ENCODE measurements at places on chromosomes 11 and 22.
A peak's percentile ranks its signal among the peaks of the same experiment; 100 is the strongest.

DNA sequence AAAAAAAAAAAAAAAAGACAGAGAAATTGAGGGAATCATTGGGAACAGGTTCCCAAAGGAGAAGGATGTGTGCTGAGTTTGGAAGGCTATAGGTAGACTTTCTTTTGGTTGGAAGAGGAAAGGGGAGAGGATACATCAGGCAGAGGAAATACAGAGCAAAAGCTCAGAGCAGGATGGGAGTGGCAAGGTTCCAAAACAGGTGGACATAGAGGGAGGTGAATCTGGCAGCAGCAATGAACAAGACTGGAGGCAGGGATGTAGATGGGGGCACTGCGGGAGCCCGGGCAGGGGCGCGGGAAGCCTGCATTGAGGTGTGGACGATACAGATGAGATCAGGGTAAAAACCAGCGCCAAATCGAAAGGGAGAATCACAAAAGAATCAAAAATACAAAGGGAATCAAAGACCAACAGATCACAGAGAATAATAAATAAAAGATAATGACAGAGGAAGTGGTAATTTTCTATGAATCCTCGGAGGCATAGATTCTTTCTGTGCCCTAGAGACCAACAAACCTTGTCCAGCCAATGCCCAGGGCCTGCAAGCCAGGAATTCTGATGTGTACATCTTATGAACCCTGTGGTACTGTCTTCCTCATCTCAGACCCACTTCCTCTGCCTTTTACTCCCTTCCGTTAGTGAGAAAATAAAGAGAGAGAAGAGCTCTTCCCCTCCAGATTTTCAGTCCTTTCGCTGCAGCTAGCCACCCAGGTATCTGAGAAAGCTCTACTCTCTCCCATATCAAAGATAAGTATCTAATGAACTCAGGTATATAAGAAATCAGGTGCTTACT is 70.3 kb downstream of the SLC1A2 start:
- no peak for DNase-seq

- no peak for DNase-seq
These were observed 255.1 kb upstream of the FAT3 start for GRCh38 chr11:91969486-91969885.

DNA sequence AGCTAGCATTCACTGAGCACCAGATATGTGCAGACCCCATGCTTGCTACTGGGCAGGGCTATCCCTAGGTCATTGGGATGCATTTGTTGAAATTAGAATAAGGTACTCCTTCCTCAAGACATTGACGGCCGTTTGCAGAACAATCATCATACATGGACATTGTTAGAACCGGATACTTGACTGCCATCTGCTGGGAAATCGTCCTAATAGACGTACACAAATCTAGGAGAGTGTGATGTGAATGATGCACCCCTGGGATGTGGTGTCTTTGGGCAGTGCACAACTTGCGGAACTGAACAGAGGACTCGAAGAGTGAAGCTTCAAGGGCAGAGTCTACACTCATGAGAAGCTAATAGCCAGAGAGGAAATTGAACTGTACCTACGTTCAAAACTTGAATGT is 35.9 kb downstream of the MYO18B start:
- no peak for DNase-seq

DNA sequence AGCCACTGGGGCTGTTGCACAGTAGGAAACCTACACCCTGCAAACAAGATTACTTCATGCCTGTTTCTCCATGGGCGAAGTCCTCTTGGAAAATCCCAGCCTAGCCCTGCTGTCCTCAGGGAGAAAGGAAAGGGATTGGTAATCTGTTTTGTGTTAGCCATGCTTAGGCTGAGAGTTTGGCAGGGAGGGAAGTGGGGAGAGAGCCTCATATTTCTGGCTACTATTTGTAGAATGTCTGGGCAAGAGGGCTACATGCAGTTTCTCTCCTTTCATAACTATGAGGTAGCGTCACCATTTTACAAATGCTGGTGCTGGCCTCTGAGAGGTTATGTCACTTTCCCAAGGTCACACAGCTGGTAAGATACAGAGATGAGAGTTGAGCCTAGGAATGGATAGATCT is 737 bp upstream of the MFRP start:
- DNase-seq: no peak

DNA sequence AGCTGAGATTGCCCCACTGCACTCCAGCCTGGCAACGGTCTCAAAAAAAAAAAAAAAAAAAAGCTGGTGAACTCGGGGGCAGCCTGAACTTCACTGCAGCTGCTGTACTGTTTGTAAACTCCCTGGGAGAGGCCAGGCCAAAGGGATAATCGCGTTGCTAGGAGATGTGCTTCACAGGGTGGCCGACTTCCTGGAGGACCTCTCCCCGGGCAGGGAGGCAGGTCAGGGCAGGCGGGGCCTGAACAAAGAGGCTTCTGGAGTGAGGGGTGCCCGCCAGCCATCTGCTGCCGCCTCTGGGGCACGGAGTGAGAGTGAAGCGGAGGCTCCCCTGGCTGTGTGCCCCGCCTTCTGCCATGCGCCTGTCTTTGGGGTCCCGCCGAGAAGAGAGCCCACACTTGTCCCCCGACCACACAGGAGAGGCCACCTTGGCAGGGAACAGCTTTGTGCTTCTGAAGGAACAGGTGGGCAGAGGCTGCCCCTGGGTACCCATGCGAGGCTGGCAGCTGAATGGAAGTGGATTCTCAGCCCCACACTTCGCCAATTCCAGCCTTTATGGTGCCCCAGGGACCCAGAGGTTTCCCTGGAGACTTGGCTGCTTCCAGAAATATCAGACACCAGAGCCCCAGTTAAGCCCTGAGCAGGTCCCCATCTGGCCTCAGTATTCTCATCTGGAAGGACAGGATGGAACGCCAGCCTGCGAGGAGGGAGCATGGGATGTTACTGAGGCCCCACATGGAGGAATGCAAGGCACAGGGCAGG is 29.6 kb downstream of the TMEM184B start:
- DNase-seq: no peak

DNA sequence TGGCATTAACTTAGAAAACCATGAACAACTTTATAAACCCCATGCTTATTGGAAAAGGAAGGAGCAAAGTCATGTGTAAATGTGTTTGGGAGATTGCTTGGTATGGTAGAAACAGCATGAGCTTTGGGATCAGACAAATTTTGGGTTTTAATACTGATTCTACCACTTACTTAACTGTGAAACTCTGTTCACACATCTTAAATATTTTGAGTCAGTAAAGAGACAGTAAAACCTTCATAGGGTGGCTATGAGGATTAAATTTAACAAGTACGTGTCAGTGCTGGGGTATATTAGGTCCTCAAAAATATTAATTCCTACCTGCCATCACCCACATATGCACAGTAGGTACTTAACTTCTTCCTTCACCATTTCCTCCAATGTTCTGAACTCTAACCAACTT is 96.5 kb downstream of the CD44 start:
- no peak for DNase-seq

DNA sequence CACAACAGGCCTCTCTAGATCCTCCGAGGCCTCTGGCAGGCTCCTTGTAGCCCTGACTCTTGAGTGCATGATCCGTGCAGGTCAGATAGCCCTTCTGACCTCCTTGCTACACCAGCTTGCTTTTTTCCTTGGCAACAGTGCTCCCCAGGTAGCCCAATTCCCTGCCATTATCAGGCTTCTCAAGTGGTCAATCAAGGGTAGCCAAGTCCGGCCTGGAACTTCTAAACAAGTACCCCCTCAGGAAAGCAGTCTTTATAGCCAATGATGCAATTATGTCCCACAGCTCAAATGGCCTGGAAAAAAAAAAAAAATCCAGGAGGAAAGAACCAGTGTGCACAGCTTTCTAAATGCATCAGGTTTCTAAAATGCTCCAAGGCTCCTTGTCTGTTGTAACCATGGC is 59.8 kb downstream of the TENM4 start:
- no peak for DNase-seq

DNA sequence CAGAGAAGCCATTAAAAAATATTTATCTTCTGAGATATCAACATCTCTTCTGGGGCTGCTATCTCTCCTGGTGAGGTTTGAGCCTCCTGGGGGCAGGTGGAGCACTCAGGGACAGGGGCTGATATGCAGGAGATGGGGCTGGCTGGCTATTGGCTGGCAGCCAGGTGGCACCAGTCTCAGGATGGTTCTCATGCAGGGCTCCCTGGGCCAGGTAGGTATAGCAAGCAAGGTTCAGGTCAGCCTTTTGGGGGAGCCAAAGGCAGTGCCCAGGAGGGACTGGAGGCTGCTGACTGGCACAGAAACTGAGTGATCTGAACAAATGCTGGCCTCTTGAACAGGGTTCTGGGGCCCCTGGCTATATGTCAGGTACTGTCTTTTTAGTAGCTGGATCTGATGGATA is 29.7 kb upstream of the EMSY start:
- DNase-seq: no peak

DNA sequence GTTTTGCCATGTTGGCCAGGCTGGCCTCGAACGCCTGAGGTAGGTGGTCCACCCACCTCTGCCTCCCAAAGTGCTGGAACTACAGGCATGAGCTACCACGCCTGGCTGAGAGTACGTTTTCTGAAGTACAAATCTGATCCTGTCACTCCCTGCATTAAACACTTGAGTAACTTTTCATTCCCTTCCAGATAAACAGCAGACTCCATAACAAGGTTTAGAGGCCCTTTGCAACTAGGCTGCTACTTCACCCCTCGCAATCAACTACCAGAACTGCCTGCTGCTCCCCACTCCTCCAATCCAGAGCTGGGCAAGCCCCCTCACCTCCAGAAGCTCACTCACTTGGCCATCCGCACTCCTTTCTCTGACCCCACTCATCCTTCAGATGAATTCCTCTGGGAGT is 1.5 kb downstream of the KCTD14 start:
- DNase-seq: no peak

GRCh38 chr22:24244144-24244787 is 616 bp downstream of the GGT5 start:
- DNase-seq: no peak

GRCh38 chr22:22513619-22514018 is 5.1 kb upstream of the ZNF280B start:
- DNase-seq: no peak

DNA sequence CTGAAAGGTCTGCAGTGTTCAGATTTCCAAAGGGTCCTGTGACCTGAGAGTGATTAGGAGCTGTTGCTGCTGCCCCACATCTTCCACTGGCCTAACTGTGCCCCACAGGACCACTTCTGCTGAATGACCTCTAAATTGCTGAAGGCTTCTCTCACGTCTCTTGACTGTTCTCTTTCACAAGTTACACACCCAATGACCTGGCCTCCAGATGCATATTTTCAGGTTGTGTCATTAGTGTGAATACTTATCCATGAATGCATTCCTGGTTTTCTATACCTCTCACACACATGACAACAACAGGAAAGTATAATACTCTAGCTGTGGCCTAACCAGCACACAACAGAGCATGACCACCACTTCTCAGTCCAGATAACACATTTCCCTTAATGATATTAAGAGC is 15.4 kb downstream of the PRR14L start:
- no peak for DNase-seq

- no peak for DNase-seq
These were observed 206.1 kb downstream of the PGR start for GRCh38 chr11:100923555-100923954.

GRCh38 chr11:99188221-99188620 is 167.5 kb downstream of the CNTN5 start:
- no peak for DNase-seq

DNA sequence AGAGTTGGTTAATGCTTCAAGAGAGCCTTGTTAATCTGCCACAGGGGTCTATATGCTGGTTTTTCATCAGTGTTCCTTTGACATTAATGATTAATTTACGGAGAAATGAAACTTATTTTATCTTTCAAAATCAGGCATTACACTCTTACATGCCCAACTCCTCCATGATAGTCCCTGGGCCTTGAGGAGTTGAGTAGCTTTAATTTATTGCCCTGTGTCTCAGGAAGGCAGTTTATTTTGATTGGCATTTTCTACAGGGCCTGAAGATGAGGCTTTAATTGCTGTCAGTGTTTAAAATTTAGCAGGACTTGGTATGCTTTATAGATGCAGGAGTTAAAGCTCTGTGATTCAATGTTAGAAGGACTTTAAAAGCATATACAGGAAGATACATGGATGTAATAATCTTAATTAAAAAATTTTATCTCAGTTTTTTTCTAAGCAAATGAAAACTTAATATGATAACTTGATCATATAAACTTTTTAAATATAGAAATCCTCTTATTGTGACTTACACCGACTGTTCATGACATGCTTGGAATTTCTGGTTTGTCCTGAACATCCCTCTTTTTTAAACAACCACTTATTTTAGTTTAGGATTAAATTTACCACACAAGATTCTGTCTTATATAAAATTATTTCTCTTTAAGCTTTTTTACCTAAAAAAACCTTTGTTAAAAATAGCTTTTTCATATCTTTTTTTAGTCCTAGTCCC is 12.2 kb downstream of the GLYAT start:
- DNase-seq: no peak

GRCh38 chr11:4146070-4146771 is 51.6 kb downstream of the RRM1 start:
- DNase-seq: no peak

- no peak for DNase-seq
These were observed 432.9 kb downstream of the TENM4 start for GRCh38 chr11:79007771-79008402.

DNA sequence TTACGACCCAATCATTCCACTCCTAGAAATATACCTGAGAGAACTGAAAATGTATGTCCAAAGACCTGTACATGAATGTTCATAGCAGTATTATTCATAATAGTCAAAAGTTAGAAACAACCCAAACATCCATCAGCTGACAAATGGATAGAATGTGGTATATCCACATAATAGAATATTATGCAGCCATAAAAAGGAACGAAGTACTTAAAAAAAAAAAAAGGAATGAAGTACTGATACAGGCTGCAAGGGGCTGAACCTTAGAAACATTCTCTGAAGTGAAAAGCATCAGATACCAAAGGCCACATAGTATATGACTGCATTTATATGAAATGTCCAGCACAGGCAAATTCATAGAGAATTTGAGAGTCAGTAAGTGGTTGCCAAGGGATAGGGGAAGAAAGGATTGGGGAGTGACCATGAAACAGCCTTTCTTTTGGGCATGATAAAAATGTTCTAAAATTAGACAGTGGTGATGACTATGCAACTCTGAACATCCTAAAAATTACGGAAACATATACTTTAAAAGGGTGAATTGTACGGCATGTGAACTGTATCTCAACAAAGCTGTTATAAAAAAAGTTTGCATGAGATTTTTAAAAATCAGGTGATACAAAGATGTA is 1.8 kb downstream of the TPST2 start:
- DNase-seq: no peak

- peak; percentile 85 for DNase-seq
These were observed at the start of gene EIF3L for GRCh38 chr22:37849089-37849751. EIF3L (plus strand) TSS chr22:37849419; CDS start chr22:37849450, 31 bp downstream.

DNA sequence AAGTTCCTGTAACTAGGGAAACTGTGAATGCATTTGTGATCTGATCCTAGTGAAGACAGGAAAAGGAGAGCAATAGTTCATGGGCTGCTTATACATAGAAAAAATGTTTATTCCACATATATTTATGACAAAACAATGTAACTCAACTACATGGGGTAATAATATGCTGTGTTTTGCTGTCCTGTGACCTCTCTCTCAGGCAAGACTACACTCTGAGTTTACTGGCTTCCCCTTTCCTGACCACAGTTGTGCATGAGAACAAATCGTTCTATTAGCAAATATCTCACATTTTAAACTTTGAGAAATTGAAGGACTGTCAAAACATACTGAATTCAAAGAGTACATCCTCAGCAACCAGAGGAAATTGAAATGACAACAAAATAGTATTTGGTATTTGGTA is 161.9 kb upstream of the TRPC6 start:
- no peak for DNase-seq

- DNase-seq: no peak
These were observed 222.1 kb downstream of the LRRC4C start for GRCh38 chr11:41237382-41237781.

GRCh38 chr11:133508468-133508867 is 23.8 kb downstream of the OPCML start:
- no peak for DNase-seq
